Activated CD8-positive, alpha-beta memory T cell treated with anti-CD3 and anti-CD28 coated beads, Interleukin-2, amount 50 U/mL, for 4 hours (primary cell): ENCODE measurements at places on chromosomes 13 and 19.

DNA sequence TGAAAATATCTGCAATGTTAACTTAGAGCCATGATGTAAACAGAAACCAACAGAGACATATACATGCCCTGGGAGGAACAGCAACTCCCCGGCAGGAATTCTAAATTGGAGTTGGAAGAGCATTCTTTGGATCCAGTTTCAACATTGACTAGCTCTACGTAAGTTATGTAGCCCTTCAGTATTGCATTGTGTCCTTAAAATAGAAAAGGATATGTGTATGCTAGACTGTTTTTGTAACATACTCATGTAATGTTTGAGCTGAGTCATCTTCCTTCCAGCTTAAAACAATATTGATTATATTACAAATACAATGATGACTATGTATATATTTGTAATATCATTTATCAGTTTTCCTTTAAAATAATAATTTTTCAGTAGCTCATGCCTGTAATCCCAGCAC lies 1422.2 kb upstream of the PCDH20 start:
- no peak for DNase-seq

GRCh38 chr19:10422046-10422461 lies 1.7 kb downstream of the PDE4A start:
- DNase-seq = no peak

- peak; percentile 48 for DNase-seq
Measured at GRCh38 chr13:32650705-32651311, 64.6 kb downstream of the PDS5B start.

DNA sequence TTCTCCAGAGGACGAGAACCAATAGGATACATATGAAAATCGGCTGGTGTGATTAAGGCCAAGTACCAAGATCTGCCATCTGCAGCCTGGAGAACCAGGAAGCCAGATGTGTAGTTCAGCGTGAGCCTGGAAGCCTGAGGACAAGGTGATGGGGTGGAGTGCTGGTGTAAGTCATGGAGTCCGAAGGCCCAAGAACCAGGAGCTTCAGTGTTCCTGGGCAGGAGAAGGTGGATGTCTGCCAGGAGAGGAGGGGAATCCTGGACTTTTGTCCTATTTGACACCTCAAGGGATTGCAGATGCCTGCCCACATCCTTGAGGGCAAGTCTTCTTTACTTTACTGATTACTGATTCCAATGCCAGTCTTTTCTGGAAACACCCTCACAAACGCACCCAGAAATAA lies 71.5 kb downstream of the SPATA13 start:
- DNase-seq = no peak

- DNase-seq = no peak
Measured at GRCh38 chr13:102726430-102726829, 31.6 kb upstream of the METTL21C start.

DNA sequence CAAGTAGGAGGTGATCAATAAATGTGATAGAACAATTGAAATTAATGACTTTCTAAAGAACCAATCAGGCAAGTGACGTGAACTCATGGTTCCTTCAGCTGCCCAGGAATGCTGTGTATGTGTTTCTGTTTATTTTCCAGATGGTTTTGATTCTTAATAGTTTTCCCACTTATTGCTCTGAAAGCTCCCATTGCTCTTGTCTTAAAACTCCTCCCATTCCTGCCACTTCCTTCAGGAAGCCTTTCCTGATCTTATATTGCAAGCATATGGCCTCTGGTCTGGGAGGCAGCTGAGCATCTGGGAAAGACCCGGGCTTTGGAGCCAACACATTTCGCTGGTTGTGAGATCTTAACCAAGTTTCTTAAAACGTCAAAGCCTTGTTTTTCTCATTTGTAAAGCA lies 17.1 kb upstream of the LATS2 start:
- DNase-seq = no peak

GRCh38 chr19:53507523-53508442 lies 30.2 kb upstream of the ZNF331 start:
- DNase-seq = no peak

- no peak for DNase-seq
Measured at GRCh38 chr19:15399635-15400034, 19.2 kb downstream of the AKAP8L start.
